ENCODE measurements at places on chromosomes 16 and 17.

GRCh38 chr17:82687375-82687861, 11.1 kb downstream of the RAB40B start:
- no peak for DNase-seq

GRCh38 chr17:76752006-76752405, 14.1 kb downstream of the MFSD11 start:
- DNase-seq = no peak

DNA sequence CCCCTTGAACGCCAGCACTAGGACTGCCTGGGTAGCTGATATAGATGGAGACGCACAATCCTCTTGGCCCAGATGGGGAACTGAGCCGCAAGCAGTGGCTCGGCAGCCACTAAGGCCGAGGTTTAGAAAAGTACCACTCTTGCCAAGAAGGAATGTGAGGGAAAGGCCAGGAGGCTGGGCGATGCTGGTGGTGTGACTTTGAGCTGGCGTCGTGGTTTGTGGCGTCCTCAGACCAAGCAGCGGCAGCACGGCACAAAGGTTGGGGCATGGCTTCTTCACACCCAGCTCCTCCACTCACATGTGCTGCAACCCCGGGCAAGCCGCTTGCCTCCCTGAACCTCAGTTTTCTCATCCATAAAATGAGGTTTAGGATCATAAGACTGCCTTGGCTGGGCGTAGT, 15.6 kb downstream of the DCAKD start:
- DNase-seq = no peak

DNA sequence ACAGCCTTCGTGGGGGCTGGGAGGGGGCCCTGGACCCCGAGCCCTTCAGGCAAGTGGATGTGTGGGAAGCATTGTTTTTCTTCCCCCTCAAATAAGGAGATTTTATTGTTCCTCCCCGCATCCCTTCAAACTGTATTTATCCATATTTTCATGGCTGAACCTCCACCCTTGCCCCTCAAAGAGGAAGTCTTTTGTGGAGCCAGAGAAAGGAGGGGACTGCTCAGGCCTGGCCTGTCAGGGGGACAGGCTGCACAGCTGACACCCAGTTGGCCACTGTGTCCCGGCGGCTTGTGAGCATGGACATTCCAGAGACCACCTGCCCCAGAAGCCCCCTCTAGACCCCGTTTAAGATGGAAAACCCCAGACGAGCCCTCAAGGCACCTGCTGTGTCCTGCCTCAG, 15.9 kb downstream of the HEXIM2 start:
- DNase-seq = no peak

DNA sequence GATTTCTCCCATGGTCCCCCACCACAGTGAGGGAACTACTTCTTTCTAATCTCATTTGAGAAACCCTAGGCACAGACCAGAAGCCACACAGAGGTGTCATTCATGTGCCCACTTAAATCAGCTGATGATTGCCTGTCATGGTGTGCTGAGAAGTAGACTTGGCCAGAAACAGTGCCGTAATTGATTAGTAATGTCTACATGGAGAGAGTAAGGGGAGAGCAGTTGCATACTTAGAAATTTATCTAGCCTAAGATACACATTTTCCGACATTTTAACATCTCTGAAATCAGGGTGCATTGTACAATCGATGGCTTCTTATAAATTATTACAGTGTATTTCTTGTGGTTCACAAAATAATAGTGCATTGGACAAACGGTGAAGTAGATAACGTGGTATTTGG, 271.8 kb downstream of the IRF8 start:
- DNase-seq = no peak

DNA sequence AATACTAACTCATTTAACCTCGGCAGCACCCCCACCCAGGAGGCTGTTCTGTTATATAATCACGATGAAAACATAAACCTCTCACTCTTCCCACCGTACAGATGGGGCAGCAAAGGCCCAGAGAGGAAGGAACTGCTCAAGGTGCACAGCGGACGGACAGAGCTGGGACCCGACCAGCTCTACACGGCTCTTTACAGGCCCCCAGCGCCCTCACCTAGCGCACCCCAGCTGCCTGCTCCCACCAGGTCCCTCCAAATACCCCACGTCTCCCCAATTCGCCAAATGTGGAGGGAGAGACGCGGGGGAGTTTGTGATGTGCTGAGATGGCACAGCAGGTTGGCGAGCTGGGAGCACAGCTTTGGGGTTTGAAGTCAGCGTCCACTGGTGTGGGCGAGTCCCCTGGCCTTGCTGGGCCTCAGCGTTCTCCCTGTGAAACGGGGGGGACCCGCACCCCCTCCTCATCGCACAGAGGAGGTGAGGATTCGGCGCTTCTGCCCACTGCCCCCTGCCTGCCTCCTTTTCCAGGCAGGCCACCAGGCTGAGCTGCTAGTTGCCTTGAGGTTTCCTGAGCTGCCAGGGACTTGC, 54.1 kb downstream of the CBFA2T3 start:
- no peak for DNase-seq

DNA sequence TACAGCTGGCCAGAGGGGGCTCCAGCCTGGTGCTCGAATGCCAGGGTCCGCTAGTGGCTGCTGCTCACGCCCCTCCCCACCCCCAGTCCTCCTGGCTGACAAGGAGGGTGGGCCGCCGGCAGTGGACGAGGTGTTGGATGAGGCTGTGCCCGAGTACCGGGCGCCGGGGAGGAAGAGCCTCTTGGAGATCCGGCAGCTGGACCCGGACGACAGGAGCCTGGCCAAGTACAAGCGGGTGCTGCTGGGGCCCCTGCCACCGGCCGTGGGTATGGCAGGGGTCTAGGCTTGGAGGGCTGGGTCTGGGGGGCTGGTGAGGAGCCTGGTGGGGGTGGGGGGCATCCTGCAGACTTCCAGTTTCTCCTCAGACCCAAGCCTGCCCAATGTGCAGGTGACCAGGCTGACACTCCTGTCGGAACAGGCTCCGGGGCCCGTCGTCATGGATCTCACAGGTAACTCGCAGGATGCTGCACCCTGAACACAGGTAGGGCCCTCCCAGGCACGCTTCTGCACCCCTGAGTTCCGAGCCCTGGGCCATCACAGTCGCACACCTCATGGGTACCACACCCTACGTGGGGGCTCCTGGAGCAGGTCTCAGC, 1.2 kb upstream of the PDIA2 start:
- no peak for DNase-seq

DNA sequence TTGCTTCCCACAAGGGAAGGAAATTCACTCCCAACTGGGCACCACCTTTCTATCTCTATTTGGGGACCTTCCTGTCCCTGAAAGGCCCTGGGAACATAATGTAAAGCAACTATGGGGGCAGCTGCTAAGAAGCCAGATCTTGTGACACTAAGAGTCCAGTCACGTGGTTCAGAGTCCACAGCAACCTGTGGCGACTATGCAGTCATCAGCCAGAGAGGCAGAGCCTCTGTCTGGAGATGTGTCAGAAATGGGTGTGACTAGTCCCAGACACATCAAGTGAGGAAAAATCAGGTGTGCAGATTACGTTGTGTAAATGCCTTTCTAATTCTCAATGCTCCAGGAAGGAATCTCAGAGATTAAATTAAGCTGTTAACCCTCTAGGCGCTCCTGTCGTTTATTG, 26.6 kb upstream of the SKAP1 start:
- no peak for DNase-seq

DNA sequence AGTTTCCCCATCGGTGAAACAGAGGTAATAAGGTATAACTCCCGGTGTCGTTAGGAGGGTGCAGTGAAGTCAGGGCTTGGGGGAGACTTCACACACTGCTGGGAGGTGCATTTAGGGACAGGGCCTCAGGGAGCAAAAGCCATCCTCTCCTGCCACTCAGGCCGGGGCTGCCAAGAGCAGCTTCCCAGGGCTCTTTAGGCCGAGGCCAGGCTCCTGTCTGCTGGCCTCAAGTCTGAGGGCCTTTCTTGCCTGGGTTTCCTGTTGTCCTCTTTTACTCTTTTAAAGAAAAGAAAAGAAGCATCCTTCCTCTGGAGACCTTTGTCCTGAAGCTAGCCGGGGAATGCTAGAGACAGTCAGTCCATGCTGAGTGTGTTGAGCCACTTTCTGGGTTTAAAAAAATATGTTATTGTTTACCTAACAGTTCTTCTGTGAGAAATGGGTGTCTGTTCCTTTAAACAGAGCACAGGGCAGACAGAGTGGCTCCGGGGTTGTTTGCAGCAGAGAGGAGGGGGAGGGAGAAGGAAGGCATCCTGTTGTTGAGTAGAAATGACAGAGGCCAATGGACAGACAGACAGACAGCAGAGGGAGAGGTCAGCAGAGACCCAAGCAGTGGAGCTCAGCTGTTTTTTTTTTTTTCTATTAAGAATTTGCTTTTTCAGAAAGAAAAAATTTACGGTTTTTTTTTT, 79.1 kb downstream of the C17orf67 start:
- no peak for DNase-seq

DNA sequence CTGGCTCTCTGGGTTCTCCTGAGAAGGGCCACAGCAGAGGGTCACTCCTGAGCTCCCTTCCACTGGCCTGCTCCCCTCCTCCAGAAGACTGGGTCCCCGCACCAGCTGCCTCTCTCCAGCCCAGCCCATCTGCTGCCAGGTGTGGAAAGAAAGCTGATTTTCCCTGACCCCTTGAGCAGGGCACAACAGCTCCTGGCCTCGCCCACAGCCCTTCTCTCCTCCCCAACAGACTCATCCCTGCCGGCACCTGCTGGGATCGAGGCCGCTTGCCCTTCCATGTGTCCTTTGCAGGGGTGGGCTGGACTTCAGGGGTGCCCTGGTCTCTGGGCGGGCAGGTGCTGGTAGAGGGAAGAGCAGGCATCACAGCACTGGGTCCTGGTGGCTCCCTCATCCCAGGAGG, 4.8 kb upstream of the SMIM5 start:
- no peak for DNase-seq

- no peak for DNase-seq
These were observed 2.9 kb upstream of the LYRM9 start for GRCh38 chr17:27895940-27896535.

GRCh38 chr17:11779892-11780291, 181.6 kb downstream of the DNAH9 start:
- no peak for DNase-seq

DNA sequence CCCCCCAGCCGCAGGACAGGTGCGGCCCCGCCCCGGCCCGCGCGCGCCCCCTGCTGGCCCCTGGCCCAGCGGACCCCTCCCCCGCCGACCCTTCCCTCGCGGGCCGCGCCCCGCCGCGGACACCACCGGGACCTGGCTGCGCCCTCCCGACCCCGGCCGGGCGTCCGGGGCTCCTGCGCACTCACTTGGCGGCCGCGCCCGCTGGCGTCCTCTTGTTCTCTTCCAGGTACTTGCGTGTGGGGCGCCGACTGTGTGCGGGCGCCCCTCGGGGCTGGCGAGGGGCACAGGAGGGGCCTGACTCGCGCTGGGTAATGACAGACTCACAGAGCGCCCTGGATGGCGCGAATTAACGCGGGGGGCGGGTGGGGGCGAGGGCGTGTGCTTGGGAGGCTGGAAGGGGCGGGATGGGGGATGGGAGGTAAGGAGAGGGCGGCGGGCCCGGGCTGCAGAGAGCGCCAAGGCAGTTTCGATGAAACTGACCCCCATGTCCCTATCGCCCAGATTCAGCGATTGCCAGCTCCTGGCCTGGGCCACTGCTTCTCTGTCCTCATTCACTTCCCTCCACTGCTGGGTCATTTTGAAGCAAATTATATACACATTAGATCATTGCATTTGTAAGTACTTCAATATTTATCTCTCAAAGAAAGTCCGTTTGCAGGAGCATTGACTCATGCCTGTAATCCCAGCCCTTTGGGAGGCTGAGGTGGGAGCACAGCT, 445 bp upstream of the DBNDD1 start:
- no peak for DNase-seq

DNA sequence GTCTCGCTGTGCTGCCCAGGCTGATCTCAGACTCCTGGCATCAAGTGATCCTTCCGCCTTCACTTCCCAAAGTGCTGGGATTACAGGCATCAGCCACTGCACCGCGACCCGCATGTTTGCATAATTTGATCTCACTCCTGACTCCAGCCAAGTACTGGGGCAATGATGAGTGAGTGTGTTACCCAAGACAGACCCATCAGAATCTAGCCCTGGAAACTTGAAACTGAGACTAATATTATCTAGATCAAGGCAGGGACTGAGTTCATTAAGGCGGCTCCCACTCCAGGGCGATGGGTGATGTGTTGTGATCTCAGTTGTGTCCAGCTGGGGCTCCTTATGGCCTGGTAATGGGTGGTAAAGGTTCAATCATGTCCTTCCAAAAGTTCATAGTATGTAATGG, 53.4 kb downstream of the EMP2 start:
- DNase-seq = no peak

- no peak for DNase-seq
These were observed 4.7 kb downstream of the ZPBP2 start for GRCh38 chr17:39872751-39873150.

- no peak for DNase-seq
These were observed 13.4 kb downstream of the NATD1 start for GRCh38 chr17:21239680-21240368.

DNA sequence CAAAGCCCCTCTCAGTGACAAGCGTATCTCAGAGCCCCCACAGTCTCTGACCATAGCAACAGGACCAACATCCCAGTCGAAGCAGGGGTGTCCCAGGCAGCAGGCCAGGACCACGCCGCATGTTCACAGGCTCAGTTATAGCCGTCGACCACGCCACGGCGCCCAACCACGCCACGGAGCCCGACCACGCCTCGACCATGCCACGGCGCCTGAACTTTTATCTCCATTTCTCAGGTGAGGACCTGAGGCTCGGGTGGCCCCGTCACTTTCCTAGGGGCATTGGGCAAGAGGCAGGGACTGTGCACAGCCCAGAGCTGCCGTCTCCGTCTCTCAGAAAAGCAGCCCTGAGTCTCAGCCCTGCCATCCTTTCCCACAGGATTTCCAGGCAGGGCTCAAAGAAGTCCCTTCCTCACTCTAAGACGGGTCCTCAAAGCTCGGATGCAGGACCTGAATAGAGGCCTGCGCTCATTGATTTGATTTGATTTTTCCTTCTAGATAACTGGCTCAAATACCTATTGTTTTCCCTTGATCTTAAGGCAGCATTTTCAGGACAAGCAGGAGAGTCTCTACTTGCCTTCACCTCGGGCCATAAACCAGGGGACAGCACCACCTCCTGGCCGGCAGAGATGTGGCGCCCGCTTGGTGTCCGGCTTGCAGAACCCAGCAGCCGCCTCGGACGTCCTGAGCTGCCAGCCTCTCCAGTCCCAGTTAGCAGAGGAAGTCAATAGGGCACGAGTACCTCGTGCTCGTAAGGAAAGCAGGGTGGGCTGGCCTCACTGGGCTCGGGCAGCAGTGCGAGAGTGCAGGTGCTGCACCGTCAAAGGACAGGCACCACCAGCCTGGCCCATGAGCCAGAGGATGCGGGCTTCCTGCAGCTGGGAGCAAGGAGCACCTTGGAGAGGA, 38.8 kb downstream of the C16orf95 start:
- peak; percentile 24 for DNase-seq

All from Panc1 (cell line).